Fibroblast of skin of right quadriceps (primary cell): ENCODE measurements at places on chromosomes 6 and 20.

DNA sequence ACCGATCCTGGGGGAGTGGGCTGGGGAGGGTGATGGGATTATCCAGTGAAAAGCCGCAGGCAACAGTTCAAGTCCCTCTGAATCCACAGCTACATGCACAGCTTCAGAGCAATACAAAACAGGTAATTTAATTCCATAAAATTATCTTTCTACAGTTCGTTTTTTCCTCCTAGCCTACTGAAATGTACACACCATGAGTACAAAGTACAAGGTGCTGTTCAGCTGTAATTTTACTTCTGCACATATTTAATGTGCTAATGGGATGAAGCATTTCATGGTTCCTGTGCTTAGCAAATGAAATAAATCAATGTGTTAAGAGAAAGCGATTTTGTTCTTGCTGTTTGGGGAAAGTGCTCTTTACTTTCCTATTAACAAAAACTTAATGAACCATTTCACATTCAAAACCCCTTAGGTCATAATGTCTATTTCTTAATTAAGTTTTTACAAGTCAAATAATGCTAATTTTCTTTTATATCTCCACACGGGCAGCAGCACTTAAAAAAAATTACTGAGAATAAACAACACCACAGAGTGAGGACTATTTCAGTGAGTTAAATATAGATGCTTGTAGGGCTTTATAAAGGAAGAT lies 71.8 kb downstream of the INSM1 start:
- no peak for DNase-seq

DNA sequence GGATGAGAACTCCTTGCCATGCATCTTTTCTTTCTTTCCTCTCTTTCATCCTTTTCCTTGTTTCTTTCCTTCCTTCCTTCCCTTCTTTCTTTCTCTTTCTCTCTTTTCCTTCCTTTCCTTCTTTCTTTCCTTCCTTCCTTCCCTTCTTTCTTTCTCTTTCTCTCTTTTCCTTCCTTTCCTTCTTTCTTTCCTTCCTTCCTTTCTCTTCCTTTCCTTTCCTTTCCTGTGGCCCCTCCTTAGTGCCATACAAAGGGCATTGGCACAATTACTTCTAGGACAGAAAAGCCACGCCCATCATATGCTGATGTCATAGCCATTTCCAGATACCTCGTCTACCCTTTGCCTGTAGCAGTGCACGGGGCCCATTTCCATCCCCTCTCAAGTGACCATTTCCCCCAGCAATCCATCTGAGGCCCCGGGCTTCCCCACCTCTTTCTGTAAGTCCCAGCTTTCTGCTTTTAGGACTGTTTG lies 2.2 kb upstream of the CENPB start:
- no peak for DNase-seq

DNA sequence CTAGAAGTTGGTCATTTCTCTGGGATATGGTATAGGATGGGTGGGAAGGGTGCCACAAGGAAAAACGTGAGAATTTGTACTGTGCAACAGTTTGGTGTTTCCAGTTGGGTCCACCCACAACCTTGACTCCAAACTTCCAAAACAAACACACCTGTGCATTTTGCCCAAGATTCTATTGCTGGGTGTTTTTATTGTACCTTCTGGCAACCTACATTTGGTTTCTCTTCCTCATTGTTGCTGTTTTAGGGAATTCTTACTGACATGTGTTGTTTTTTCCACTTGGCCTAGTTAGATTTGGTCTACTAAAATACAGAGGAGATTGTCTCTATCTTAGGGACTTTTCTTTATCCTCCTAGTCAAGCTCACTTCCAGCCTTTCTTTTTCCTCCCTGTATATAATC lies 16.7 kb downstream of the TULP4 start:
- no peak for DNase-seq

GRCh38 chr20:20407891-20408805 lies 40.2 kb downstream of the INSM1 start:
- peak; percentile 6 for DNase-seq

- DNase-seq: no peak
Observed at GRCh38 chr20:37346535-37347346, 801 bp downstream of the SRC start.

GRCh38 chr20:58071298-58071697 lies 157.2 kb downstream of the ANKRD60 start:
- no peak for DNase-seq

DNA sequence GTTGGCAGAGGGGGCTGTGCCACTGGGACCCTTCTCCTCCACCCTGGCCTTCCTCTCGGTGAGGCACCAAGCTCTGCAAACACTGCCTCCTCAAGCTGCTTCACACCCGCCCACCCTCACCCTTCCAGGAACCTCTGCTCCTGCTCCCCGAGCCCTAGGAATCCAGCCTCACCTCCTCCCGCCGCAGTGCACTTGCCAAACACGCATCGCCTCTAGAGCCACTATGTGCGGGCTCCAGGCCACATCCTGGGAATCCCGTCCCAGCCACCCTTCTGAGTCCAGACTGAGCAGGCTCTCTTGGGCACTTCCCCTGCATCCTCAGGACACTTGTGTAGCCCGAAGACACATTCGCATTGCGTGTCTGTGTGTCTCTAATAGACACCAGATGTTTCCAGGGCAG lies 18.5 kb downstream of the PSMG4 start:
- DNase-seq: no peak

GRCh38 chr20:57566803-57567459 lies 6.0 kb downstream of the PCK1 start:
- no peak for DNase-seq

DNA sequence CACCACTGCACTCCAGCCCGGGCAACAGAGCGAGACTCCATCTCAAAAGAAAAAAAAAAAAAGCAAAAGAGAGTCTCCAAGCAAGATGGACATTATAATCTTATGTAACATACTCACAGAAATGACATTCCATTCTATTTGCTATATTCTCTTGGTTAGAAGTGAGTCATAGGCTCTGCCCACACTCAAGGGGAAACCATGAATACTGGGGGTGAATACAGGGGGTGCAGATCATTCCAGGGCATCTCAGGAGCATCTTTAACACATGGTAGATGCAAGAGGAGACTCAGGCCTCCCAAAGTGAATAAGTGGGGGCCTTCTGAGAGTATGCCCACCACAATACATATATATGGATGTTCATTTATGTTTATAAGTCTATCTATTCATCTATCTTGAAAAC lies 18.3 kb upstream of the RANBP9 start:
- peak; percentile 81 for DNase-seq
